ENCODE measurements at places on chromosomes 3 and 15. TPM values are rescaled to one million over a fixed set of nuclear protein-coding genes. Genes with fewer than 3 reads are reported as not detected.

DNA sequence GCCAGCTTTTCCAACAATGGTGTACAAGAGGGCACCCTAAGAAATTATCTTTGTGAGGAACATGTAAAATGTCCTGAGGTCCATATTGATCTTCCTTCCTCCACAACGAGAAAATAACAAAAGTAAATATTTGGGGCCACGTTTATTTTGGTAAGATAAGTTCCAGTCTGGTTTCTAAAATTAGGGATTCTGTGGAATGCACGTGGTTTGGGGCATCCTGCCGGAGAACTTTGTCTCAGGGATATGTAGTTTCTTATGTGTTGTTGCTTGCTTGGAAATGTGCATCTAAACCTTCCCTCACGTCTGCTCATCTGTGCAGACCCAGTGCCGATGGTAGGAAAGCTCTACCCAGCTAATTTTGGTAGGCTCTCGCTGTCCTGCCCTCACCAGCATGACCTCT, 62.8 kb downstream of the CTDSPL start:
- no peak for DNase-seq

Gene WNT5A
- polyA plus RNA-seq: 42.8 TPM

Gene OR4F15
- polyA plus RNA-seq: not detected

- DNase-seq: no peak
Observed at GRCh38 chr15:97759363-97759762, 201.1 kb upstream of the ARRDC4 start.

GRCh38 chr3:141371882-141372281, 3.6 kb downstream of the ZBTB38 start:
- DNase-seq: no peak

Gene CHRM5
- 0.44 TPM for polyA plus RNA-seq

Gene SCN11A
- 0.62 TPM for polyA plus RNA-seq

GRCh38 chr3:24018784-24019570, 73.9 kb downstream of the NR1D2 start:
- DNase-seq: no peak

Gene ZDHHC19
- polyA plus RNA-seq: 0.32 TPM

Gene SERPINI2
- polyA plus RNA-seq: 0.46 TPM

Gene SI
- polyA plus RNA-seq: not detected

DNA sequence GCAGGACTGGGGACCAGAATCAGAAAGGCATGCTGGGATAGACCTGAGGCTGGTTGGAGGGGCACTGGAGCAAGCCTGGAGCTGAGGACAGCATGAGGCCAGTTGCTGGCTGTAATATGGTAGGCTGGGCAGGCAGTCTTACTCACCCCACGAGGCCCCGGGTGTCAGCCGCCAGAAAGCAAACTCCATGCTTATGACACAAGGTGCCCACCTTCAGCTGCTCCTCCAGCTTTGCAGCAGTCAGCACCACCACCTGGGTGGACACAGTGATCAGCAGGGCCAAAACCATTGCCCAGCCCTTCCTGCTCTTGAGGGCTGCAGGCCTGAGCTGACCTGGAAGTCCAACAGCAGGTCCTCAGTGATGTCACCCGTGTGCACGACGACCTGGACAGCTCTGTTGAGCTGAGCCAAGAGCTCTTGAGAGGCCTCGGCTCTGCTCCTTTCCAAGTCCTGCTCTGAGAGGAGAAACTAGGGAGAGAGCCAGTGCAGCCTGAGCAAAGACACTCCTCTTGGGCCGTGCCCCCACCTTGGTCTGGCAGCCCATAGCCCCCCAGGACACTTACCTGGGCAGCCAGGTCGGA, 747 bp downstream of the UBA7 start:
- DNase-seq: no peak

- DNase-seq: no peak
Observed at GRCh38 chr3:18134386-18135059, 290.6 kb downstream of the SATB1 start.

Gene CAMKV
- polyA plus RNA-seq: 0.43 TPM

- DNase-seq: no peak
Observed at GRCh38 chr15:29573197-29573838, 248.9 kb downstream of the TJP1 start.

- no peak for DNase-seq
Observed at GRCh38 chr3:31086698-31087097, 192.2 kb upstream of the GADL1 start.

GRCh38 chr3:99850608-99851007, 32.9 kb downstream of the CMSS1 start:
- DNase-seq: no peak

Gene IGSF10
- polyA plus RNA-seq: 1.5 TPM

GRCh38 chr3:22627993-22628499, 575.1 kb upstream of the UBE2E2 start:
- DNase-seq: no peak

DNA sequence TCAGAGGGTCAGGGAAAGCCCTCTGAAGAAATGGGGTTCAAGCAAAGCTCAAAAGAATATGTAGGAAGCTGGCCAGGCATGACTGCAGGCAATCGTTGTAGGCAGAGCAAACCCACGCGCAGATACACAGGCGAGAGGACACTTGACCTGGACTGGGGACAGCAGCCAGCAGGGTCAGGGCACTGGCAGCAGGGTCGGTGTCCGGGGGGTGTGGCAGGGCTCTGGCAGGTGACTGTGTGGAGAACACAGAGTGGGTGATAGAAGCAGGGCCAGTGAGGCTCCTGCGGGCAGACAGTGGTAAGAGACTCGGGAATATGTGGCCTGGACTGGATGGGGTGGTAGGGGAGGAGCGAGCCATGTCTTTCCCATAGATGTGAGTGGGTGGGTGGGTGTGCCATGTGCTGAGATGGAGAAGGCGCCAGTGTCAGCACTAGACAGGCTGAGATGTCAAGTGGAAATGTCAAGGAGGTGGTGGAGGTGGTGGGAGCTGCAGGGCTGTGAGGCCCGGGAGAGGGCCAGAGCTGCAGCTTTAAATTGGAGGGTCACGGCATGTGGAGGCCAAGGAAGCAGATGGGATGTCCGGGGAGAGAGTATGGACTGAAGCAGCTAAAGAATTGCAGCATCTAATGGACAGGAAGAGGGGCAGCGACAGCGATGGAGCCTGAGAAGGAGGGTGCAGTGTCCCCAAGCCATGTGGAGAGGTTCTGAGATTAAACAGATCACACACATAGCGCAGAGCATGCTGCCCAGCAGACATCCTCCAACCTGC, 13.4 kb downstream of the TMEM43 start:
- no peak for DNase-seq

GRCh38 chr3:133881492-133881891, 14.2 kb downstream of the RAB6B start:
- no peak for DNase-seq

GRCh38 chr3:182925330-182925943, 54.9 kb downstream of the DCUN1D1 start:
- no peak for DNase-seq

DNA sequence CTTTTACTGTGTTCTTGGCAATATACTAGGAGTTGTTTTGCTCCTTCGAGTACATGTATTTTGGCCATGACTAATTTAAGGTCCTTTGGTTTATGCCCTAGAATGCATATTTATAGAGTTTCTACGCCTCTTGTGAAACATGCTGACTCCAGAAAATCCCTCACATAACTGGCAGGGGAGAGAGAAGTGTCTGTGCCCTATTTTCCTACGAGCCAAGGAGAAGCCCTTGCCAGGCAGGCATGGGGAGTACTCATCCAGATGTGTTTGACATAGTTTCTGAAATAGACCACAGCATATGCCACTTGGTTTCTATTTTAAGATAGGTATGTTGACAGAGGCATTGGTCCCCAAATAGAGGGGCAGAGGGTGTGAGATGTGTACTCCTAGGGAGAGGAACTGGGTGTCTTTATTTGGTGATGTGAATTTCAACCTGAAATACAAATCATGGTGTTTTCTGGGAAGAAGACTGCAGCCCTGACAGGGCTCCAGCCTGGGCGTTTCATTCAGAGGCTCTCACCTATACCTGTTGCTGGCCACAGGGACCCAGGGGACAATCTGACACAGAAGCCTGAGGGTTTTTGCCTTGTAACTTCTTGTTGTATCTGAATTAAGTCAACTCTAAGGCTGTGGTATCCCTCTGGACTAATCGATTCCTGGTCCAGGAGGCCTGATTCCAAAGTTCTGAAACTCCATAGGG, 267.8 kb upstream of the C2CD4B start:
- DNase-seq: no peak

DNA sequence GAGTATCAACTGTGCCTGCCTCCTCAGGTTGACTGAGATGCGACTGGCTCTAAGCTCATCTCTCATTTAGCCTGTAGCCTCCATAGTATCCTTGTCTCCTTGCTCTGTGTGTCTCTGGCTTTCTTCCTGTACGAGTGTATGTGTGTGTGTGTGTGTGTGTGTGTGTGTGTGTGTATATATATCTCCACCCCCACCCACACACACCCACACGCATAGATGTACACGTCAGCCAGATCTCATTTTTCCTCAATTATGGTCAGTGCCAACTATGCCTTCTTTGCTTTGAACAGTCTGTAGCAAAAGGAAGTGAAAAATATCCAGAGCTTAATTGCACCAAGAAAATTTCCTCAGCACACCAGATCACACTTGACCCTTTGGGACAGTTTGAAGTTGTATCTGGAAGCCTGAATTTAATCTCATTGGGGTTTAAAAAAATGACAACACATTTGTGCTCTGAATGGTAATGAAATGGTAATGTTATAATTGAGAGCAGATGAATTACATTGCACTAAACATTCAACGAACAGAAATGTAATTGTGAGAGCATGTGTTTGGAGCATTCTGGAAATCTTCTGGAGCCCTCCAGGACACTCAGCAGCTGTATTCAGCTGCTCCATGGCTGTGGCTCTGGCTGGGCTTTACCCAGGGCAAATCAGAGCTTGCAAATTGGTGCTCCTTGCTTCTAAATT, 63.6 kb downstream of the RYR3 start:
- no peak for DNase-seq

Gene MYH15
- 0.47 TPM for polyA plus RNA-seq

Gene ERICH6
- 0.76 TPM for polyA plus RNA-seq

DNA sequence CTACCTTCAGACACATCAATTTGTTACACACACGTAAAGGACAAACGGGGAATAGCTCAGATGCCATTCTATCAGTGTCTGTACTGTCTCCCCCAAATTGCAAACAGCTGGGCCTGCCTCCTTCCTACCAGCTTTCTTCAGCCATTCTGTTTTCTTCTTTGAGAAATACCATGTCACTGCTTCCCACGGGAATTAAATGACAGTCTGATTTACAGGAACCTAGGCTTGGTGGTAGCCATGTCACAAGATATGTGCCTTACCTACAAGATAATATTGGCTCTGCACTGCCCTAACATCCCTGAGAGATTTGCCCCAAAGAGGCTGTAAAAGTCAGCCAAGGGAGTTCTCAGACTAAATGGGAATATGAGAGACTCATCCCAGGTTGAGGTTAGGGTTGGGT, 308.3 kb downstream of the LRTM1 start:
- no peak for DNase-seq

Gene CGNL1
- 67.1 TPM for polyA plus RNA-seq

Gene IL20RB
- 0.33 TPM for polyA plus RNA-seq

DNA sequence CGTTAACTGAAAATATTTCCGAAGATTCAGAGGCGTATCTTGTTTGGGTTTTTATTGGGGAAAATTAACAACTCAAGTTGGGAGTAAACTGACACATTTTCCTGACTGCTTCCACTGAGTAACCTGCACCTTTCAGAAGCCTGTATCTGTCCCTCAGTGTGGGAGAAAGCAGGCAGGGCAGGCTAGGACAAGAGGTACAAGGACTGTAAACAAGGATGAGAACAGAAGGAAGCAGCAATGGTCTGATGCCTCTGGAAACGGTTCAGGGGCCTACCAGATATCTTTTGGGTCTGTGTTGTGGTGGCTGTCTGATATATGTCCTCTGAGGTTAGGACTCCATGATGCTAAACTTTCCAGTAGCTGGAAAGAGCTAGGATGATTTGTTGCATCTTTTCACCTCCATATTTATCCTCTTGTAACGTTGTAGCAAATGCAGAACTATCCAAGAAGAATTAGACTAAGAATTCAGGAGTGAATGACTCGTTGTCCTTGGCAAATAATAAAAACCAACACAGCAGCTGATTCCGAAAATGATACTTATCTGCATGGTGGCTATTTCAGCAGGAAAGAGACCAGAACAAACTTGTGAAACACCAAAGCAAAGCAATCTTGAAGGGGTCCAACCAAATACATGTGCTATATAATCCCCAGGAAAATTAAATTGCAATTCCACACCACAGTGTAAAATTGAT, 195.9 kb upstream of the ICE2 start:
- no peak for DNase-seq

Gene CHRNA3
- 1.3 TPM for polyA plus RNA-seq

DNA sequence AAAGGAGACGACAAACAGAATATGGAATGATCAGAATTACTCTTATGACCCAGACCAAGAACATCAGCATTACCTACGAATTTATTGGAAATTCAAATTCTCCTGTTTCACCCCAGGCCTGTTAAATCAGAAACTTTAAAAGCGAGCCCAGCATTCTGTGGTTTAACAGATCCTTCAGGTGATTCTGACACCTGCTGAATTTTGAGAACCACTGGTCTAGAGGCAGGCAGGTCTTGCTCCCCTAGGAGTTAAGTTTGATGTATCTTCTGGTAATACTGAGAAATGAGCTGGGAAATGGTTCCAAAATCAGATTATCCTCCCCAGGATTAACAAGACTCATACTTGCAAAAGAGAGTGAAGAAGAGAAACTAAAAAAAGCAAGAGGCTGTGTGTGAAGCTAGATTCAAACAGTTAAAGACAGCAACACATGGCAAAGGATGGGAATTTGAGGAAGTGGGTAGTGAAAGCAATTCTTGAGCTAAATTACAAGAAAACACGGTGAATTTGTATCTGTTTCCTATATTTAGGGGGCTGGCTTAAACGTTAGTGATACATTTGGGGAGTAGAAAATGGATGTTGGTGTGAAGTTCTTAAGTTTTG, 66.0 kb downstream of the FLNB start:
- no peak for DNase-seq

Gene PLAAT1
- polyA plus RNA-seq: 4.8 TPM

DNA sequence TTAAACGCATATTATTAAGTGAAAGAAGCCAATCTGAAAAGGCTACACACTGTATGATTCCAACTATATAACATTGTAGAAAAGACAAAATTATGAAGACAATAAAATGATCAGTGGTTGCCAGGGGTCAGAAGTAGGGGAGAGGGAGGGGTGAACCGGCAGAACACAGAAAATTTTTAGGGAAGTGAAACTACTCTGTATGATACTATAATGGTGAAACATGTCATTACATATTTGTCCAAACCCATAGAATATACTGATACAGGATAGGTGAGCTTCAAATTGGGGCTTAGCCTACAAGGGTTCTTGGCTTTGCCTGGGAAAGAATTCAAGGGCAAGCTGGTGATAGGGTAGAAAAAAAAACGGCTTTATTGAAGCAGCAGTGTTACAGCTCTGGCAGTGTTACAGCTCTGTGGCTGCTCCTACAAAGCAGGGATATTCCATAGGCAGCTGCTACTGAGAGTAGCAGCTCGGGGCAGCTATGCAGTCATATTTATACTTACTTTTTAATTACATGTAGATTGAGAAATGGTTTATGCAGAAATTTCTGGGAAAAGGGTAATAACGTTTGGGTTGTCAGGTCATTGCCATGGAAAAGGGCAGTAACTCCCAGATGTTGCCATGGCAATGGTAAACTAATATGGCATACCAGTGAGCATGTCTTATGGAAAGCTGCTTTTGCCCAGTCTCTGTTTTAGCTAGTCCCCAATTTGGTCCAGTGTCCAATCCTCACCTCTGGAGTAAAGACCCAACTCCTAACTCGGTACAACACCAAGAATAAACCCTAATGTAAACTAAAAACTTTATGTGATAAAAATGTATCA, 125.1 kb upstream of the SLC25A36 start:
- DNase-seq: no peak

- peak; percentile 46 for DNase-seq
Observed at GRCh38 chr15:98648654-98649471, 524 bp downstream of the IGF1R start.

GRCh38 chr3:134710313-134710680, 59.5 kb upstream of the KY start:
- DNase-seq: no peak

- no peak for DNase-seq
Observed at GRCh38 chr15:57327985-57328471, 48.3 kb upstream of the CGNL1 start.

Gene VEPH1
- polyA plus RNA-seq: 49.1 TPM
